Stimulated activated CD4-positive, alpha-beta T cell treated with anti-CD3 and anti-CD28 coated beads, TNF-alpha, amount 100 ng/mL, for 1 hour (primary cell): ENCODE measurements at places on chromosomes 6 and 20.

DNA sequence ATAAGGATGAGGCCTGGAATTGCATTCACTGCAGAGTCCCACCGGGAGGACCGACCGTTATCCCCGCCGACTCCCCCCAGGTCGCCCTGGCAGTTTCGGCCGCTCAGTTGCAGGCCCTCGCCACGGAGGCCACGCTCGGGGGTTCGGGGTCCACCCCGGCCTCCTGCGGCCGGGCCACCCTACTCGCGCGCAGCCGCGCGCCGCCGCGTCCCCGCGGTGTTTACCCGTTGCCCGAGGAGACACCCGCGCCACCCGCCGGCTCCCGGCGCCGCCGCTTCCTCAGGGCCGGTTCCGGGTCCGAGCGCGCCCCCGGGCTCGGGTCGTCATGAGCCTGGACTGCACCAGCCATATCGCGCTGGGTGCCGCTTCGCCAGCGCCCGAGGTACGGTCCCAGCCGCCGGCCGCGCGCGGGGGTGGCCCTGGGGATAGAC lies at the start of gene CCDC170:
TSS of gene CCDC170 (plus strand) at position 214 of the 431 bp plus-strand sequence. CDS start at position 326, 112 bp downstream.
- DNase-seq: no peak

DNA sequence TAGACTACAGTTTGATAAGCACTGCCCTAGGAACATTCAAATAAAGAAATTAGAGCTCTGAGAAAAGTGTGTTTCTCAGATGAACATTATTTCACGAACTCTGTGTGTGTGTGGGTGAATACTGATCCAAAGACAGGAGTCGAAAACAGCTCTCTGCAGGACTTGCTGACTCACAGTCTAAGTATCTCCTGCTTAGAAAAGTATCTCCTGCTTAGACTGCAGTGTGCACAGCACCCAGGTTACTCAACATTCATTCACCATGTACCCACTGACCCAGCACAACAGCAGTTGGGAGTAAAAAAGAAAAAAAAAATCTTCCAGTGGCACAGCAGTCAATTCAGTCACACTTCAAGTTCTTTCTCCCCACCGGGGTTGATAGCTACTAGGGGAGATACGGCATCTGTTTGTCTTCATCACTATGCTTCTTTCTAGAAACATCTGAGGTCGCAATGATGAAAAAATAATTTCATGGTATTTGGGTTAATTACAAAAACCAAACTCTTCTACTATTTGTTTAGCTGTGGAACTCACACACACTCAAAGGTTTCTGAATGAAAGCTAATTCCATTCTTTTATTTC lies 48.0 kb downstream of the GCLC start:
- DNase-seq: no peak

GRCh38 chr6:36075656-36076055 lies 48.0 kb downstream of the MAPK14 start:
- no peak for DNase-seq

- no peak for DNase-seq
Observed at GRCh38 chr6:154621686-154622085, 111.2 kb upstream of the CNKSR3 start.

GRCh38 chr6:64034910-64035655 lies 399.5 kb downstream of the PHF3 start:
- no peak for DNase-seq
